ENCODE measurements at places on chromosomes 1 and 21.

DNA sequence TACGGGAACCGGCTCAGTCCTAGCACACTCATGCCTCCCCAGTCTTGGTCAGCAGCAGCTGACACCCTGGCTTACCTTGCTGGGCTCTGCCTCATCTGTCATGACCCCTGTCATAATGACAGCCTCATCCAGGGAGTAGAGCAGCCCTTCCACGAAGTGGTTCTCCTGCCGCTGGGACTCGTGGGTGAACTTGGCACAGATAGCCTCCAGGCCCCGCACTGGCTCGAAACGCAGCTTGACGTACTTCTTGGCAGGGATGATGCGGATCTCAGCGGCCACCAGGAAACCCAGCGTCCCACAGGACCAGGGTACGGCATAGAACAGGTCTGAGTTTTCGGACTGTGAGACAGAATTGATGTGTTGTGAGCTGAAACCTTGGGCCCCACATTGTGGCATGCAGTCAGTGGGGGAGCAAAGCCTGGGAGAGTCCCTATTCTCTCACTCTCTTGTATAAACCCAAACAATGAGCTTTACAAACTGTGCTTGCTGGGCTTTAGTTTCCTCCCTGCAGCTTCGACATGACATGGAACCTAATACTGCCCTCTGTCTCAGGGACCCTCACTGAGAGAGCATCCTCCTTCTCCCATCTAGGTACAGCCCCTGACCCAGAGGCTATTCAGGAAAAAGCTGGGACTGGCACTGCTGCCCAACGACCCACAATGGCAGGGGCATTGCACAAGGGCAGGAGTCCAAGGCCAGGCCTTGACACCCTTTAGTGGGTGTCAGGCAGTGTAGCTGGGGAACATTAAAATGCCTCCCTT, 15.5 kb downstream of the DHCR24 start:
- no peak for DNase-seq

- DNase-seq, result no peak
These were observed 19.5 kb downstream of the ERG start for GRCh38 chr21:38478782-38479181.

- DNase-seq, result no peak
These were observed 11.6 kb downstream of the CD55 start for GRCh38 chr1:207333009-207333600.

DNA sequence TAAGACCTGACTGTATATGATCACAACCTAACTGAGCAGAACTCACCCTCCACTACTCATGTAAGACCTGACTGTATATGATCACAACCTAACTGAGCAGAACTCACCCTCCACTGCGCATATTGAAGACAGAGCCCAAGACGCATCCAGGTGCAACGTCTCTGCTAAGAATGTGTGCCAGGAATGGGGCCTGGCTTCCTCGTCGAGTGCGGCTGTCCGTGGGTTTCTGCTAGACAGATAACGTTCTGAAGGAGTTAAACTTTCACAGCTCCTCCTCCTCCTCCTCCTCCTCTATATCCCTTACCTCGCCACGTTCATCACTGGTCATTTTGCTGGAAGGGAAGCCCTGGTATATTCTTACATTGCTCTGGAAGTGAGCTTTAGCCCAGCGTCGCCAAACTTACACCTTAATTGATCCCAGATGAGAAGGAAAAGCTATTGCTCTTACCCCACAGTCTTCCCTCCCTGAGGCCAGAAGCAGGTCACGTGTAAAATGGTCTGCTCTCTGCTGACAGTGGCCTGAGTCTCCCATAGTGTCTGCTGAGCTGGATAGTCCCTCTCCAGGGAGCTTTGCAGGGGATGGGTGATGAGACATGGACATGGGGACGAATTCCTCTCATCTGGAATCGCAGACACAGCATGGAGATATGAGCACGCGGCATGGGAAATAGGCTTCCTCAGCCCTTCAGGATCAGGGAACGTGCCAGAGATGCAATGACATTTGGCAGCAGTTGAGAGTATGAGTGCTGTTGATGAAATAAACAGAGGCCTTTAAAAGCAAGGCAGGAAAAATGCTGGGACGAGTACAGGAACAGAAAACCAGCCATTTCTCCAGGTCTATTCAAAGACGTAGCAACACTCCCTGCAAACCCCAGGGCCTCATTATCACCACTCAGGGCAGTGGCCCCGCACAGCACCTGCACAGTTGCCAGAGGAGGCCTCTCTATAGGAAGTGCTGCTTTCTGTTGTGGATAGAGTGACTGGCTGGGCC, 528.1 kb downstream of the KIF26B start:
- DNase-seq, result no peak

DNA sequence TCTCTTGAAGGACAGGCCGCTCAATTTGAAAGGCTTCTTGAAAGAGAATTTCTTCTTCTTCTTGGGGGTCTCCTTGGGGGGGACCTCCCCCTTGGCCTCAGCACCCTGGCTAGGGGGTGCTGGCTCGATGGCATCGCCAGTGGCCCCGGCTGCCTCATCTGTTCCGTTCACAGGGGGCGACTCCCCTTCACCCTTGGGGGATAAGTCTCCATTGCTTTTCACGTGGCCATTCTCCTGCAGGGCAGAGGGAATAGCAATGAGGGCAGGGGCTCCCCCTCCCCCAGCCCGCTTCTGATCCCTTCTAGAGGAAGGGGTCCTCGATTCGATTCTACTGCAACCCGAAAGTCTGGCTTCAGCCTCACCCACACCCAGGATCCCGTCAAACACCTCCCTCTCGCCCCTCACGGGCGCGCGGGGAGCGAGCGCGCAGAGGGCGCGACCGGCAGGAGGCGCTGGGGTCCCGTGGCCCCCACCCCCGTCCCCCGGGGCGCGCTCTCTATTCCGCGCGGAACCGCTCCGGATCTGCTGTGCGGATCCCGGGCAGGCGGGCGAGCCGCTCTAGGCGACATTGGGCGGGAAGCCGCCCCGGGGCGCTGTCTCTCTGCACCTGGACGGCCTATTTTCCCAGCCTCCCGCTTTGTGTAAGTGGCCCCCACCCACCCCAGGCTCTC, 1.0 kb downstream of the MARCKSL1 start:
- no peak for DNase-seq

DNA sequence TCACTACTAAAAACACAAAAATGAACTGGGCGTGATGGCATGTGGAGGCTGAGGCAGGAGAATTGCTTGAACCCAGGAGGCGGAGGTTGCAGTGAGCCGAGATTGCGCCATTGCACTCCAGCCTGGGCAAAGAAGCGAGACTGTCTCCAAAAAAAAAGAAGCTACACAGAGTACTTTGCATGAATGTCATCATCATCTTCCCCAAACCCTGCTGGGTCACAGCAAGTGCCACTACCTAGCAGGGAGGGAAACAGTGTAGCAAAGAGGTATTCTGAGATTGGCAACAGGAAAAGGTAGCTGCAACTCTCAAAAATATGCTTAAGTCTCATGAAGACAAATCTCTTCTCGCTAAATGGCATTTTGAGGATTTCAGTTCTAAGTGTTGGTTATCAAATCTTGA, 12.8 kb downstream of the NDC1 start:
- no peak for DNase-seq
